Choroid plexus epithelial cell (primary cell): ENCODE measurements at places on chromosomes 5 and 9.

- peak; percentile 61 for DNase-seq
Observed at GRCh38 chr5:27682600-27682999, 644.2 kb upstream of the CDH9 start.

- DNase-seq = no peak
Observed at GRCh38 chr9:35652829-35653209, 2.1 kb upstream of the SIT1 start.

DNA sequence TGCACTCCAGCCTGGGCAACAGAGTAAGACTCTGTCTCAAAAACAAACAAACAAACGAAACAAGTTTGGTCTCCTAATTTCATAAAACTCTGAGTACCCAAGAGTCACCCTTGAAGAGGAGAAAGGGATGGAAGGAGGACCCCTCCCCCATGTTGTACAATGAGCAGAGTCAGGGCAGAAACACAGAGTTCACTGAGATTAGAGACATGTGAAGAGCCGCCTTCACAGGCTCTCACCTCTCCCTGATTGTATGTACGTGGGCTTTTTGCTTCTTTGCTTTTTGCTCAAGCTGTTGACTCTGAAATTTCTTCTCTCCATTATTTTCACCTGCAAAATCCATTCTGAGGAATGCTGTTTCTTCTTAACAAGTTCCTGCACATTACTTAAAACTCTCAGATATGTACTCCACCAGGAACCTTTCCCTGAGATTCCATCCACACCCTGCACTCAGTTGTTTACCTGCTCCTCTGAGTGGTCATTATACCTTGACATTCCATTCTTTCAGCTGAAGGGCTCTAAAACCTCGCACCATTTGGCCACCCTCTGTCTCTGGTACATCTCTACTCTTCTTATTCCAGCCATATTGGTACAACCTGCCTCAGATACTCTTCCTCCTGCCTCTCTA is 44.4 kb upstream of the ABCA1 start:
- DNase-seq = no peak

DNA sequence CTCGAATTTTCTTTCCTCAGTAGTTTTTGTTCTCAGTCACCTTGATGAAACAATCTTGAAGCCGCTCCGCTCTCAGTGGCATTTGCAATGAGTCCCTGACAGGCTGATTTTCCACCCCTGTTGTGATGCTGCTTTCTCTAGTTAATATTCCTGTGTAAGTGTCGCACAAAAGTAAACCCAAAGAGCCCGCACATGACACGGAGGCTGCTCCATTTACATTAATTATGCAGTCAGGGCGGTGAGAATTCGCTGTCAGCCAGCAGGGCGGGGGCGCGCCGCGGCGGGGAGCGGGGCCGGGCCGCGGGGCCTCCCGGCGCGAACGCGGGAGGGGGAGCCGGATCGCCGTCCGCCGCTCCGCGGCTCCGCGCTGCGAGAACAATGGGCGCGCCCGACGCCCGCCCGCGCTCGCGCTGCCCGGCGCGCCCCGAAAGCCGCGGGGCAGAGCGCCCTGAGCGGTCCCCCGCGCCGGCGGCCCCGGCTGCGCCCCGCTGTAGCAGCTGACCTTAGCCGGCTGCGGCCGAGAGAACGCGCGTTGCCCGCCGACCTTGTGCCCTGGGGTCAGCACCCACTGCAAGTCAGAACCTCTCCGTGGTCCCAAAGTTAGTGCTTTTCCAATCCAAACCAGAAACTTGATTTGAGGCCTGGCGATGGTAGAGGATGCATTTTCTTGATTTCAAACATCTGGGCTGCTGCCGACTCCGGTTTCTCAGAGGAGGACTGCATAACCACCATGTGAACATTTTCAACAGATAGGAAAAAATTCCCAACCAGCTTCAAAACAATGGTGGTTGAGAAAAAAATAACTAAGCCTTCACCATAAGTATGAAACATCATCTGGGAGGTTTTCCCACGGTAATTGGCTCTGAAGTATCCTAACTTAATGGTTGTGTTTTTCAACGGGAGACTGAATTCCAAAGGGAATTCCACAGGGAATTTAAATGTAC is 142.6 kb downstream of the PBX3 start:
- DNase-seq = peak; percentile 66

GRCh38 chr9:6015278-6016157 is at the start of gene RANBP6:
TSS of gene RANBP6 (minus strand) at chr9:6015624. CDS start at chr9:6015607, 17 bp downstream.
- peak; percentile 86 for DNase-seq

GRCh38 chr5:106312360-106312759 is 1358.4 kb downstream of the EFNA5 start:
- DNase-seq = peak; percentile 51

GRCh38 chr5:26681861-26682260 is 356.5 kb downstream of the CDH9 start:
- no peak for DNase-seq

GRCh38 chr9:134349936-134350335 is 23.7 kb downstream of the RXRA start:
- DNase-seq = no peak

DNA sequence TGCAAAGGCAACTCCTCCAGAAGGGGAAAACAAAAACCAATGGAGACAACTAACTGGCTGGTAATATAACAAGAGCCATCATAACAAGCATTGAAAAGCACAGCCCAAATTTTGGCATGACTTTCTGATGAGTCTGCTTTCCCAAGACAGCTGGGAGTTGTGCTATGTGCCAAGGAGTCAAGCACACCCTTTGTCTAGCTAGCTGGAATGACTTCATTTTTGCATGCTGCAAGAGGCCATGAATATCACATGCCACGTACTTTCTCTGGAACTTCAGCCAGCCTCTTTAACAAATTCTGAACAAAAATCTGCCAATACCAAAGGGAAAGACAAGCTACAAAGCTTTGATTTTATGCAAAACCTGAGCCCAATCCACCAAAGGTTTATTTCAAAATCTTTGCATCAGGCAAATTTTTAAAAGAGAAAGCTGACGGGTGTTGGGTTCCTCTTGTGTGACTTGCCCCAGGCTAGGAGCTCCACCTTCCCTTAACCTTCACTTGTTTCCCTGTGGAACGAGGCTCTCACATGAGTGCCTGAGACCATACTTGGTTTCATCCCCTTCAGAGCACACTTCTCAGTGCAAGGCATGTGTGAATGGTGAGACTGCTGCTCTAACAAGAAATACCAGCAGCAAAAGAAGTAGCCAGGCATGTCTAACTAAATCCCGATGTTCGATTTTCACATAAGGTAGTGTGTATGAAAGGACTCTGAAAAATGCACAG is 47.3 kb downstream of the S1PR3 start:
- peak; percentile 88 for DNase-seq

DNA sequence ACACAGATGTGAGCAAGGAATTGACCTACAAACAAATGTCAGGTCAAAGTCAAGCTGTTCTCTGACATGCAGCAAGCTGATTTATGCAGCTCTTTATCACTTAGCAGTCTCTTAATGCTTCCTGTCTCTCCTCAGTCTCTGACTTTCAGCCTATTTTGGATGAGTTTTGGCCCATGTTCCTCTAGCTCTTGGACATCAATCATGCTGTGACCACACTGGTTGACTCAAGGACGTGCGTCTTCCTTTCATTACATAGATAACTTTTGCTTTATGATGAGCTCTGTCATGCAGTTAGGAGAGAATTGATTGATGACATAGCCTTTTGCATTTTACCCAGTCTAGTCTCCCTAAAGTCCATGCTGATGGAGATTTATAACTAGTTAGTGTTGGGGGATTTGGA is 9.4 kb upstream of the REEP5 start:
- DNase-seq = no peak

GRCh38 chr5:28014779-28015178 is 976.4 kb upstream of the CDH9 start:
- DNase-seq = peak; percentile 31

GRCh38 chr5:9046756-9047481 is 499.0 kb downstream of the SEMA5A start:
- peak; percentile 96 for DNase-seq

DNA sequence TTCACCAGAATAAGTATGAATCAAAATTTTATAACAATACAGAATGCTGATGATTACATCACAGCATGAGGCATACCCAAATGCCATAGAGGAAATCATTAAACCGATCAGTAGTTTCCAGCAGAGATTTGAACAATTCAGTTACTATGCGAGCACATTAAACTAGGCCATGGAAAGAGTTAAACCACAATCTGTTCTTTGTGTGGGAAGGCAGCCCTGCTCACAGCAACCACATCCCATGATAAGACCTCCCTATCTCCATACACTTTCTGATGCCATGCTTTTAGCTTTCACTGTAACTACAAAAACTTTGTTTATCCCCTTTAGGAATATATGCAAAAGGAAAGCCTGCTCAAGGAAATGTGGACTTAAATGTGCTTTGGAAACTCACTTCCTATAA is 4.5 kb downstream of the NFIB start:
- peak; percentile 80 for DNase-seq

DNA sequence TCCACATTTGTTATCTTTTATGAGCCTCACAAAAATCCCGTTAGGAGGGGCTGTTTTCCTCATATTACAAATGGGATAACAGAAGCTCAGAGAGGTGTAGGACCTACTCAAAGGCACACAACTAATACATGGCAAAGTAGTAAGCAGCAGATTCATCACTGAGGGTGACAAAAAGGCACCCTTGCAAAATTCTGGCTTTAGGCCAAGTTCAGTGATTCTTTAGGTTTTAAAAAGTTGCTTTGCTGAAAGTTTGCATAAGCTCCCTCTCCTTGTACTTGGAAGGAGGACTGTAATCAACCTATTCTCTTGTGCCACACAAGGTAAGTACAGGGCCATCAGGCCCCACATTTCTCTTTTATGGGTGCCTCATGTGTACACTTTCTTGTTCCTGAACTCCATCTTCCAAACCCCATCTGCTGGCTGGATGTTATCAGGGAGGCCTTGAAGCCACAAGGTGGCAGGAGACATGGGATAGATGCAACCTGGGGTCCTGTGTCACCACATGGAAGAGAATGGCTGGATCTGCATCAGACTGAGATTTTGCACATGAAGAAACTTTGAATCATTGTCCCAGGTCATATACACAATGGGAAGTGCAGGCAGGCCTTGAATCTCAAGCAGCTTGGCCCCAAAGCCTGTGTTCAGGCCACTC is 311.6 kb downstream of the MSX2 start:
- no peak for DNase-seq

- no peak for DNase-seq
Observed at GRCh38 chr5:150057052-150057451, 29.3 kb downstream of the CSF1R start.

- peak; percentile 73 for DNase-seq
Observed at GRCh38 chr5:103472830-103473229, 89.8 kb downstream of the NUDT12 start.

- peak; percentile 67 for DNase-seq
Observed at GRCh38 chr9:116100711-116101121, 52.9 kb upstream of the PAPPA start.

- peak; percentile 70 for DNase-seq
Observed at GRCh38 chr5:174794931-174795672, 70.7 kb downstream of the MSX2 start.

GRCh38 chr9:133714606-133715294 is 23.4 kb downstream of the SARDH start:
- DNase-seq = peak; percentile 91

DNA sequence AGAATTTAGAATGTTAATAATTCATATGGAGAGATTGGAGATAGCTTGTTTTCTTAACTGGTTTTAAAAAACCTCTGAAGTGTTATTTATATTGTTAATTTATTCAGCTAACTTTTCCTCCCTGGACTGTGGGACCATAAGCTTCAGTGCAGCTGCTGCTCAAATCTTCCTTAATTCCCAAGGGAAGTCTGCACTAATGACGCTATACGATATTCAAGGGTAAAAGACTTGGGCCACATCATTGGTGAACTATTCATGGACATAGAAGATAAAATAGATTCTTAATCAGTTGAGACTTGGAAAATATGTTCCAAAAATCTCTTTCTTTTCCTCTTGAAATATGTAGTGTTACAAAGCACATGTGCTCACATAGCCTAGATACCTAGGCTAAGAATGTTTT is 31.1 kb upstream of the GAS1 start:
- peak; percentile 50 for DNase-seq

DNA sequence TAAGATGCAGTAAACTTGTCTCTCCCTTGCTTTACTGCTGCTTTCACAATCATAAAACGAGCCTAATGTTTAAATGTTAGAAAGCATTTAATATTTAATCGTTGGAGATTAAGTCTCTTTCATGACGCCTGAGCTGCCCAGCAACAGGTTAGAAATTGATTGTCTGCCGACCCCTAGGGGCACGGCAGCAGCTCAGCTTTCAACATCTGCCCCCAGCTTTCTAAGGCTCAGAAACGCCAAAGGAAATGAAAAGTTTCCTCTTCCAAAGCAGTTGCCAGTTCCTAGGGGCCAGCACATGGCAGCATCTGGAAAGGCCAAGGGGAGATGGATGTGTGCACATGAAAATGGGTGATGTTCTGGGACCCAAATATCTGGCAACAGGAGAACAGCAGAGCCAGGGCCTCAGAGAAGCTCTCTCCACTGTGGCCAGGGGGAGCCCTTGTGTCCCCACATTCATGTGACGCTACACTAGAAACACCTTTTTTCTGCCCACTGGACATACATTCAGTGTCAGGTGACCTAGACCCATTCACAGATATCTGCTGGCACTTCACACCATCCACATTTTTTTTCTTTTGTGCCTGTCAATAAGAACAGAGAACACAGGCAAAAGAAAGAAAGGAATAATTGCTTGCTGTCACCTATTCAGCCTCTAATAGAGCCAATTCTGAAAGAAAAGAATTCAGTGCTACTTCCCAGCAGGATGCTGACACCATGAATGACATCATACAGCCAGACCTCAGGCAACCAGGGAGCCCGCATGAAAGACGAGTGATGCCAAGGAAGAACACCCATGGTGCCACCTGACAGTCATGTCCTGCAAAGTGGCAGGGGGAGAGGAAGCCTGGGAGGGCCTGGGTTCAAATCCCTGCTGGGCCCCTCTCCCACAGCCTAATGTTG is 205.0 kb upstream of the TAS2R1 start:
- peak; percentile 18 for DNase-seq

DNA sequence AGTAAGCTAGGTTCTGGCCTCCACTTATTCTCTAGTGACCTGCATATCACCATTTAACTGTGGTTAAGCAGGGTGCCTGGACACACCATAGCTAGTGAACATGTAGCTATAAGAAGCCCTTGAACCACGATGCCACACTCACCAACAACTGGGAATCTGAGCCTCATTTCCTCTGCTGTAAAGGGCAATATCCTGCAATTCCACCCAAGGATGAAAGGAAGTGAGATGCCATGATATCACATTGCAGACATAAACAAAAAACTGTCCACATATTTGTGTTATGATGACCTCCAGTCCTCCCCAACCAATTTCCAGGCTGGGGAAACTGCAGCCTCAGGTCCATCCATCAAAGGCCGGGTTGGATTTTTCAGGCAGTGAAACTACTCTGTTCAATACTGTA is 10.4 kb downstream of the TNIP1 start:
- DNase-seq = no peak

GRCh38 chr5:32326216-32326772 is 13.6 kb upstream of the MTMR12 start:
- peak; percentile 18 for DNase-seq

GRCh38 chr9:134445000-134445399 is 118.7 kb downstream of the RXRA start:
- DNase-seq = peak; percentile 20

GRCh38 chr5:129771058-129771838 is 23.4 kb downstream of the MINAR2 start:
- peak; percentile 77 for DNase-seq

GRCh38 chr5:56288873-56289601 is 55.9 kb upstream of the ANKRD55 start:
- no peak for DNase-seq
